ENCODE measurements at places on chromosomes 16 and 17.

DNA sequence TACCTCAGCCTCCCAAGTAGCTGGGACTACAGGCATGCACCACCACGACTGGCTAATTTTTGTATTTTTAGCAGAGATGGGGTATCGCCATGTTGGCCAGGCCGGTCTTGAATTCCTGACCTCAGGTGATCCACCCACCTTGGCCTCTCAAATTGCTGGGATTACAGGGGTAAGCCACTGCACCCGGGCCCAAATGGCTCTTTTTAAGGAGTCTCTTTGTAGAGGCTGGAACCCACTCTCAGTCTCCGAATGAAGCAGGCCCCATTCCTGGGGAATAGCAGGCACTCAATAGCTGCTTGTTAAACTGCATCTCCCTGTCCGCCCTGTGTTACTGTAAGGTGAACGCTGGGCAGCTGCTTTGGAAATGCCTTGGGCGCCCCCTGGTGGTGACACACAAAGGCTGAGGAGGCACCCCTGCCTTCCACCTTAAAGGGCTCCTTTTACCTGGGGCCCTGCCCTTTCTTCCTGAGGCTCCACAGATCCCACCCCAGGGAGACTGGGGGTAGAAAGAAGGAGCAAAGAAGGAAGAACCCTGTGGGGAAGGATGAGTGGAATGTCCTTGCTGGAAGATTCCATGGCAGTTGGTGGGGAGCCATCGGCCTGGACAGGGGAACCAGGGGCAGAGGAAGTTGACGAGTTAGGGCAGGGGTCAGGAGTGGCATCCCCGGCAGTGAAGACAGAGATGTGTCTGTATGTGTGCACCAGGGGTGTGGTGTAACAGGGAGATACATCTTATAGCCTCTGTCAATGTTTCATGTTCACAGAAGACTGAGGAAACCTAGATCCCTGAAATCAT is 6.1 kb upstream of the SP2 start:
- peak; percentile 94 for DNase-seq

GRCh38 chr16:65773301-65773874 is 593.1 kb upstream of the CDH5 start:
- DNase-seq: no peak

- DNase-seq: no peak
These were observed 4.4 kb downstream of the KDM6B start for GRCh38 chr17:7838090-7839075.

GRCh38 chr17:75920045-75920560 is 15.4 kb upstream of the MRPL38 start:
- no peak for DNase-seq

- peak; percentile 64 for DNase-seq
These were observed 11.8 kb downstream of the GNPTG start for GRCh38 chr16:1363501-1364041.

DNA sequence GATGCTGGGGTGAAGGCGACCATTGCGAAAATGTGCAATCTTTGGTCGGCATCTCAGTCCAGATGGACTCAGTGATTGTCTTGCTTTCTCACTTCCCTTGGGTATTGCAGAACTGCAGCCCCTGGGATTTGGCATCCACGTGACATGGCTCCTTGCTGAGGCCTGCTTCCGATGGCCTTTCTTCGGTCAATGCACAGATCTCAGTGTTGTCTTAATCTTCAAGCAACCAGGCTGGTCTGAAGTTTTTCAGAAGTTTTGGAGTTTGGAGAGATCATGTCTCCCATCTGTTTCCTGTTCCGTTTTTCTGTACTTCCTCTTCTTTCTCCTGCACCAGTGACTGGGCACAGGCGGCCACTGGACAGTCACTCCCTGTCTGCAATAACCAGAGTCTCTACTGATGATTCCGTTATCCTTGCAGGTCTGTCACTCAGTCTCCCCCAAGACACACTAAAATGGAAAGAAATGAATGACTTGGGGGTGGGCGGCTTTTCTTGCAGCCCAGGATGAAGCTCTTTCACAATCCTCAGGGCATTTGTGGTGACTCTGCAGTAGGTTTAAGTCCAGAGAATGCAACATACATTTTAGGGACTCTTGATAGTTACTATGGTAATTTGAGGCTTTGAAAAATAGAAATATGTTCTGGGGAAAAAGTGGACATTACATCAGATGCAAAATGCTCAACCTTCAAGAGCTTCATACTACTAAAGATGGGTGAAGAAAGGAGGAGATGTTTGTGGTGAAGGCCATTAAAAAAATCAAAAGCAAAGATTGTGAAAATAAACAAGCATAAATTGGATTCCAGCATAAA is 106.3 kb upstream of the ZFHX3 start:
- no peak for DNase-seq

DNA sequence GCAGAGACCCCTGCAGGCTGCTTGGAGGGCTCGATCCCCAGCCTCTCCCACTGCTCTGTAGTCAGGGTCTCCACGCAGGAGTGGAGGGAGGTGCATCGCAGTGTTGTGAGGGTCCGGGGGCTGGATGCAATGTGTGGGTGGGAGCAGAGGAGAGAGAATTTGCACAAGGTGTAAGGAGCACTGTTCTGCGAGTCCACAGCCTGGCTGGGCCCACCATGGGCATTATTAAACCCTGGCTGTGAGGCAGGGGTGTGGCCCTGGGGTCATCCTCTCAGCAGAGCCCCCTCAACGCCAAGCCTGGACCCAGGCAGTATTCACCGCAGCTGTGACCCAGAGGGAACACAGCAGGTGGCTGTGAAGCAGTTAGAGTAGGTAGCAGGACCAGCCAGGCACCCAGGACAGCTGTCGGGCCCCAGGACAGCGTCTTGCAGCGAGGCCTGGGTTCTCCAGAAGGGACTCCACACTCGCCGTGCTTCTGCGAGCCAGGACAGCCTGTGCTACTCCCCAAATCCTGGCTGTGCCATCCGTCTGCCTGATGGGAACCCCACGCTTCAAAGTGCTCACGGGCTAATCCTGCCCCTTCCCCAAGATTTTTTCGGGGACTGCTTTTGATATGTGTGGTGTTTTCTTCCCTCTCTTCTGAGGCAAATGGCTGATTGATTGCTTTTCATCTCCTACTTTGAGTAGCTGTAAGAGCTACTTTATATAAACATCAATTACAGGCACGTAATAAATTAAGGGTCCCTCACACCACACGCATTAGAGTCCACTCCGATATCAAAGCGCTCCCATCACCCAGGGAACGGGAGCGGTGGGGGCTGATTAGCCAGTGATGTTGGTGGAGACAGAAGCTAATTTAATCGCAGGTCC is 100.9 kb upstream of the GSE1 start:
- no peak for DNase-seq

DNA sequence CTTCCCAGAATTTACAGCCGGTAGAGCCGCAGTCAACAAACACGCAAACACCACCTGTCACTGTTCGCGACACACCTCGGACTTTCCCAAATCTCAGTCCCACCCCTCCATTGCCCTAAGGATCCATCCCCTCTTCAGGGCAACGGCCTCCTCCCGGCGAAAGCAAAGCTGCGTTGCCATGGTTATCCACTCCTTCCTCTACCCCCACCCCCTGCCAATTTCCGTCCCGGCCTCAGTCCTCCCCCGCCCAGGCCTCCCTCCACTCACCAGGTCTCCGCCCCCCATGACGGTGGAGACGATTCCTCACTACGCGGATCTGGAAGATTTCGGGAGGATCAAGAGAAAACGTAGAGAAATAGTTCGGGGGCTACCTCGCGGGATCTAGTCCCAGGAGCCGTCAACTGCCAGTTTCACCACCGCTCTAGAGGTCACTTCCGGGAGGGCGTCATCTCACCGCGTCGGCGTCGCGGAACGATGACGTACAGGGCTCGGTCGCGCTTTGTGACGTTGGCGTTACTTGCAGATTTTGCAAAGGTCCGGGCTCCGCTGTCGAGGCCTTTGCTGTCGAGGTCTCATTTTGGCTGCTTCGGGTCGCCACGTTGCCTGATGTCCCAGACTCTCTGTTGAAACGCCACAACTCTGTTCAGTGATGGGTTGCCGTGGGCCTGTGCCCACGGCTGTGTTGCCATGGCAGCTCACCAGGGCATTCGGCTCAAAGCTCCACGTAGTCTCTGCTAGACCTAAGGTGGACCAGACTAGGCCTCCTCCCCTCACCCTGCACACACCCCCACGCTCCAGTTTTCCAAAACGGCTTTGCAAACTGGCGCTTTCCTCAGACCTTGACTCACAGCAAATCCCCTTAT is at the start of gene CWC25:
CWC25 (minus strand) TSS at position 423 of the 863 bp plus-strand sequence; CDS start at position 285, 138 bp downstream.
- peak; percentile 94 for DNase-seq

- DNase-seq: no peak
These were observed 344.2 kb downstream of the CPPED1 start for GRCh38 chr16:12459391-12460063.

GRCh38 chr16:17723531-17724134 is 252.9 kb upstream of the XYLT1 start:
- DNase-seq: no peak

DNA sequence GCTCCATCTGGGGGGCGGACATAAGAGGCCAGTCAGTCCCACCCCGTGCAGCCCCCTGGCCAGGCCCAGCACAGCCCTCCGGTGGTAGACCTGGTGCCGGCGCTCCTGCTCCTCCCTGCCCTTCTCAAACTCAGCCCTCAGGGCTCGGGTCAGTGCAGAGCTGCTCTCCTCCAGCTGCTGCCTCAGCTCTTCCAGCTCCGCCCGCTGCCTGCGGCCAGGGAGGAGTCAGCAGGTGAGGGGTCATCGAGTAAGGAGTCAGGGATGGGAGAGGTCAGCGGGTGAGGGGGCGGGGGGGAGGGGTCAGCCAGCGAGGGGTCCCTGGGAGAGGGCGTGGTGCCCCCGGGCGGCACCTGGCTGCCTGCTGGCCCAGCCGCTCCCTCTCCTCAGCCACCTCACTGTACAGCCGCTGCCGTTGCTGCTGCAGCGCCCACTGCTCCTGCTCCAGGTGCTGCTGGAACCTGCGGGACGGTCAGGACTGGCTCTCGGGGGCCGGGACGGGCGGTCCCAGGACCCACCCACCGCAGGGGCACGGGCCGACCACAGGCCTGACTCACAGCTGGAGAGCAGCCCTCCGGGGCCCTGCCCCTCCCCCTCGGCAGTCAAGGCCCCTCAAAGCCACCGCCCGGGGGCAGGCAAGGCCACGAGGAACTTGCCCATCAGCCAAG is 26.5 kb upstream of the AATK start:
- DNase-seq: no peak

GRCh38 chr17:31283841-31284240 is 13.2 kb downstream of the OMG start:
- no peak for DNase-seq

DNA sequence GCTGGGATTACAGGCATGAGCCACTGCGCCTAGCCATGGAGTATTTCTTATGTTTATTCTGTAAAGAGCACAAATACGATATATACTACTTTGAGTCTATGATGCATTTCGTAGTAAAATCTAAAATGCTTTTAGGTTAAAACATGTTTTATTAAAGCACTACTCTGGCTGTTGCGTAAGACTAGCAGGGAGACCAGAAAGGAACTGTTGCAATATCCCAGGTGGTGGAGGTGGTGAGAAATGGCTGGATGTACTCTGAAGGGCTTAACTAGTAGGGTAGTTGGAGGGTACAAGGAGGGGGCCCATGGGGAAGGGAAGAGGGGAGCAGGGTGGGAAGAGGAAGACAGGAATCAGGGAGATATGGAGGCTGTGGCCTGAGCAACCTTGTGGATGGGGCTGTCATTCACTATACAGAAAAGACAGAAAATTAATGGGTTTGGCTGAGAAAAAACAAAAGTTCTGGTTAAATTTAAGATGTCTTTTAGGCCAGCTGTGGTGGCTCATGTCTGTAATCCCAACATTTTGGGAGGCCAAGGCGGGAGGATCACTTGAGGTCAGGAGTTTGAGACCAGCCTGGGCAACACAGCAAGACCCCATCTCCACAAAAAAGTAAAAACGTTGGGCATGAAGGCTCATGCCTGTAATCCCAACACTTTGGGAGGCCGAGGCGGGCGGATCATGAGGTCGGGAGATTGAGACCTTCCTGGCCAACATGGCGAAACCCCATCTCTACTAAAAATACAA is 35.8 kb downstream of the ST3GAL2 start:
- DNase-seq: no peak

GRCh38 chr17:2841606-2842005 is 45.4 kb downstream of the RAP1GAP2 start:
- no peak for DNase-seq

DNA sequence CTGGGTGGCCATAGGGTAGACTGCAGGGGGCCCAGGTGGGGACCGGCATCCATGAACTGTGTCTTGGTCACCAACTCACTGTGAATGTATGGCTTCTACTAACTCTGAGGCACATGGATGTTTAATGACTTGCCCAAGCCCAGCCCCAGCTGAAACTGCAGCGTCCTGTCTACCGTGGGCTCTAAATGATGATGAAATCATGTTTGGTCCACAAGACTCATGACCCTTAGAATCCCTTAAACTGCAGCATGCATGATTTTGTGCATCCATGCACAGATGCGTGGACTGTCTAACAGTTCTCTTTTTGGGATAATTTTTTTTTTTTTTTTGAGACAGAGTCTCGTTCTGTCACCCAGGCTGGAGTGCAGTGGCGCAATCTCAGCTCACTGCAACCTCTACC is 32.4 kb upstream of the CREBBP start:
- DNase-seq: no peak

- DNase-seq: no peak
These were observed 38.7 kb upstream of the CACNG3 start for GRCh38 chr16:24217461-24217860.

- DNase-seq: no peak
These were observed 13.9 kb downstream of the KDM8 start for GRCh38 chr16:27217256-27217655.

DNA sequence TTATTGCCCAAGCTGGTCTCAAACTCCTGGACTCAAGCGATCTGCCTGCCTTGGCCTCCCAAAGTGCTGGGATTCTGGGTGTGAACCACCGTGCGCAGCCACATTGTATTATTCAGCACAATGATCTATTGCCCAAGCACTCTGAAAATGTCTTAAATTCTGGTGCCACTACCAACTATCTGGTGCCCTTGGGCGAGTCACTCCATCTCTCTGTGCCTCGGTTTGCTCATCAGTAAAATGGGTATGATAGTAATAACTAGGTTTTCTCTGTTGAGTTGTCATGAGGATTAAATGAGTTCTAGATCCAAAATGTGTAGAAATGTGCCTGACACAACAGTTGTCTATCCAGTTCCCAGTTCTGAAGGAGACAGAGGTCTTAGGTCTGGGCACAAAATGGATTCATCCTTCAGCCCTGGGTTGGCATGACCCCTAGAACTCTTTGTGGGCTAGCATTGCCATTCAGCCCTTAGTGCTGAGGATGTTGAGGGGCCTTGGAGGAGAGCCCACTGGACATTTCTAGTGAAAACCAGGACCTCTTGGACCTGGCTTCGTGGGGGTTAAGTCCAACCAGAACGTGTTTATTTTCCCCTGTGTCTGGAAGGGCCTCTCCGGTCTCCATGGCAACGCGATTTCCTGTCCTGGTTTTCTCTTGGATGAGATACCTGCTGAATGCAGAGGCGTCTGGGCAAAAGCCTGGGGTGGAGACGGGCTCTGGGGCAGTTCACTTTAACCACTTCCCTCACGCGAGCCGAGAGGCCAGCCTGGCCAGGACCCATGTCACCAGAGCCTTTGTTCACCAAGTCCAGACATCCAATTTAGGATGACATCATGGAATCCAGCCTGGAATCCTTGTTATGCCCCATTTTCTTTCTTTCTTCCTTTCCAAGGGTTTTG is 43.7 kb upstream of the TNRC6A start:
- DNase-seq: no peak

Data from activated CD4-positive, alpha-beta T cell treated with anti-CD3 and anti-CD28 coated beads for 24 hours (primary cell).